ENCODE measurements at places on chromosomes 16 and 17.
A peak's percentile ranks its signal among the peaks of the same experiment; 100 is the strongest.

DNA sequence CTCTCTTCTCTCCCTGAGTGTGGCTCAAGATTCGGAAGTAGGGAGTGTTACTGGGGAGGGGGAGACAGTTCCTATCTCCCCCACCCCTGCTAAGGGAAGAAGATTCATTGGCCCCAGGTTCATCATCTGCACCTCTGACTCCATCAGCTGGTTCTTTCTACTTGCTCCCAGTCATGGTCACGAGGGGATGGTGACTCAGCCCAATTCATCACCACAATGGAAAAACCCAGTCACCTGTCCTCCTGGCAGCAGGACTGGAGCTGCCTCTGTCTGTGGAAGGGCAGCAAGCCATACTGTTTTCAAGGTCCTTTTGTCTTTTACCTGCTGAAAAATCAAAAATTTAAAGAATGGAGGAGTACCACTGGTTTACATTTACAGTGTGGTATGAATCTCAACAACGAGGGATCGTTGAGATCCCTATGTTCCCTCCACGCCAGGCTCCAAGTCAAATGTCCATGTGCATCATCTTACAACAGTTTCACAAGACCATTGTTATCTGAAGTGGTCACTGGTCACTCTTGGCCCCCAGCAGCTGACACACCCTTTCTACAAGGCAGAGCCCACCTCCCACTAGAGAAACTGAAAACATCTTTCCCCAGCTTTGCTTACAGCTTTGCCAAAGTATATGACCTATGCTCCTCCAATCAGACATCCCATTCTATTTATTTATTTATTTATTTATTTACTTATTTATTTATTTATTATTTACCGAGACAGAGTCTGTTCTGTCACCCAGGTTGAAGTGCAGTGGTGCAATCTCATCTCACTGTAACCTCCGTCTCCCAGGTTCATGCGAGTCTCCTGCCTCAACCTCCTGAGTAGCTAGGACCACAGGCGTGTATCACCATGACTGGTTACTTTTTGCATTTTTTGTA lies 40.4 kb upstream of the NDRG4 start:
- no peak for DNase-seq

GRCh38 chr16:72807245-72807644 lies 240.7 kb downstream of the ZFHX3 start:
- DNase-seq = no peak

- no peak for DNase-seq
Measured at GRCh38 chr17:34730816-34731215, 151.4 kb downstream of the TMEM132E start.

DNA sequence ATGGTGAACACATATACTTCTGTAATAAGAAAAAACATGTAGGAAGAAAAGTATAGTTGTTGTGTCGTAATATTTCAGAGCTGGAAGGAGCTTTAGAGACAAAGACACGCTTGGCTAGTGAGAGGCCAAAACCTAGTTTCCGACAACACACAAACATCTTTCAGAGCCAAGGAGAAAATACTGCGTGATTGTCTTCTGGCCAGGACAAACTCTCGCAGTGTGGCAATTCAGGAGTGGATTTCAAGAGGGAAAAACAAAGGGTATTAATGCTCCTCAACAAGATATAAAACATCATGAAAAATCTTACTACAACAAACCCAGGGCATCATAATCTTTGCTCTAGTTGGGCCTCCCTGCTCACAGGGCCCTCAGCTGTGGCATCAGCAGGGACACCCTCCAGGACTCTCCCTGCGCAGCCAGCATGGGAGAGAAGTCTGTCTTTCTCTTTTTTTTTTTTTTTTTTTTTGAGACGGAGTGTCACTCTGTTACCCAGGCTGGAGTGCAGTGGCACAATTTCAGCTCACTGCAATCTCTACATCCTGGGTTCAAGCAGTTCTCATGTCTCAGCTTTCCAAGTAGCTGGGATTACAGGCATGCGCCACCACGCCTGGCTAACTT lies 66.4 kb downstream of the CYB5B start:
- peak; percentile 57 for DNase-seq

DNA sequence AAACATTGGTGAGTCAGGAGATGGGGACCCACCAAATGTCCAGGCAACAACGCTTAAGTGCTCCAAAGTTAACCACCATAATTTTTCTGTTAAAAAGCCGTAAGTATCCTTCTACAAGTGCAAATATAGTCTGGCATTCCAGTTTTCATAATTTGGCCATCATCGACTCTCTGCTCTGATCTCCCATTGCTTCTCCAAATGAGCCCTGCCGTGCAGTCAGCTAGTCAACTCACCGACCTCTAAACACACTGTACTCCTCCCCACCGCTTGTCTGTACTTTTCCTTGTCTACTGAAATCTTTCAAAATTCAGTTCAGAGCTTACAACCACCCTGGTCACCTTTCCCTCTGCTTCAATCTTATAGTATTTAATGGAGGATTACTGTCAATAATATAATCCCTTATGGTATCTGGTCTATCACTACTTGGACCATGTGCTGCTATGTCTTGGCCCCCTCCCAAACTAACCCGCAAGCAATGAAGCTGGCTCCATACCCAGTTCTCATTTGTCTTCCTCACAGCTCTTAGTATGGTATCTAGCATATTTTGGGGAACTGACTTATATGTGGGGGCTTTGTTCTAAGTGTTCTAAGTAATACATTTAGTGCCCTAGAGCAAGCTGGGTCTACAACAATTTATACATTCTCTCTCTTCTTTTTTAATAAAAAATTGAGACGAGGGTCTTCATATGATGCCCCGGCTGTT lies 52.7 kb upstream of the SLC25A19 start:
- DNase-seq = no peak

All from thyroid gland (tissue), 4 donors.